ENCODE measurements at places on chromosomes 2 and 18. TPM values are rescaled to one million over a fixed set of nuclear protein-coding genes. Genes with fewer than 3 reads are reported as not detected.

DNA sequence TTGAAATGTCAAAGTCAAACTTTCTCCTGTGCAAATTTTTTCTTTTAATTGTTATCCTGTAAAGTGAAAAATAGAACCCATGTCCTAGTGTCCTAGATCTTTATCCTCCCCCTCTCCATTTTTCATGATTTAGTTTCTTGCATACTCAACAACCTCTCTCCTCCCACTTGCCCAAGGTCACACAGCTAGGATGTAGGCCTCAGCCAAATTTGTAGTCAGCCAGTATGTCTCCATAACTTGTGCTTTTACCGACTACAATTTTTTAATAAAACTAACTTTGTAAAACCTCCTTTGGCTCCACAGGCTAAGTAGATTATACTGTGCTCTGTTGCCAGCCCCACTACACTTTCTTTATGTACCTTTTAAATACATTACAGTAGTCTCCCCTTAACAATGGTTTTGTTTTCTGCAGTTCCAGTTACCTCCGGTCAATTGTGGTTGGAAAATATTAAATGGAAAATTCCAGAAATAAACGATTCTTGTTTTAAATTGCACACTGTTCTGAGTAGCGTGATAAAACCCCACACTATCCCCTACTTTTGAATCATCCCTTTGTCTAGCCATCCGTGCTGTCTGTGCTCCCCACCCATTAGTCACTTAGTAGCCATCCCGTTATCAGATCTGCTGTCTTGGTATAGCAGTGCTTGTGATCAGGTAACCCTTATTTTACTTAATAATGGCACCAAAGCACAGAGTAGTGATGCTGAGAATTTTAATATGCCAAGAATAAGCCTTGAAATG is 22.8 kb downstream of the GULP1 start:
- no peaks in the 10 kb centered on the region for H3K27me3 ChIP-seq
- no peak overlapping the region for H3K4me3 ChIP-seq
- H3K4me1 ChIP-seq = no peaks in the 10 kb centered on the region

ELOA2 gene
- total RNA-seq = not detected

DNA sequence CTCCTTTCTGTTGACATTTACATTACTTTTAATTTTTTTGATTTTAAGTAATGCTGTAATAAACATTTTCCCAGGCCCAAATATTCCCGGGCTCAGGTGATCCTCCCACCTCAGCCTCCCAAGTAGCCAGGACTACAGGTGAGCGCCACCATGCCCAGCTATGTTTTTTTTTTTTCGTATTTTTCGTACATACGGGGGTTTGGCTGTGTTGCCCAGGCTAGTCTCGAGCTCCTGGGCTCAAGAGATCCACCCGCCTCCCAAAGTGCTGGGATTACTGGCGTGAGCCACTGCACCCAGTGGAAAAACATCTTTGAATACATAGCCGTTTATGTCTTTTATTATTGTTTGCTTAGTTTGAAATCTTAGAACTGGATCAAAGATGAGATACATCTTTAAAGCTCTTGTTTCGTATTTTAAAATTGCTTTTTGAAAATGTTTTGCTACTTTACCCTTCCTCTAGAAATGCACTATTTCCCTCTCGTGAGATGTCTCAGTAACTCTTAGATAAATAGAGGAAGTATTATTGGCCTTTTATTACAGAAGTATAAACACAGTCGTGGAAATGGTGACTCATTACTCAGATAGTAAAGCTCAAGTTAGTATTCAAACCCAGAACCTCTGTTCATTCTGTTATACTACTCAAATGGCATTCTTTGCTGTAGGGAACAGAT is 2.4 kb downstream of the SMCHD1 start:
- no peak for DNase-seq
- H3K4me1 ChIP-seq = peaks cover 37% of the 10 kb centered on the region
- H3K36me3 ChIP-seq = peaks cover 32% of the 10 kb centered on the region

GKN1 gene
- not detected for total RNA-seq
